ENCODE measurements at places on chromosomes 6 and 20.
A peak's percentile ranks its signal among the peaks of the same experiment; 100 is the strongest.

GRCh38 chr6:141701732-141702131 lies 431.0 kb upstream of the GJE1 start:
- no peak for DNase-seq

- DNase-seq = no peak
These were observed at the start of gene C6orf141 for GRCh38 chr6:49550492-49551077. Gene C6orf141 (plus strand): TSS chr6:49550668. CDS start chr6:49550793, 125 bp downstream.

GRCh38 chr6:149060300-149060984 lies 257.1 kb upstream of the TAB2 start:
- DNase-seq = no peak

- DNase-seq = no peak
These were observed 17.8 kb upstream of the HMGN4 start for GRCh38 chr6:26520237-26520849.

DNA sequence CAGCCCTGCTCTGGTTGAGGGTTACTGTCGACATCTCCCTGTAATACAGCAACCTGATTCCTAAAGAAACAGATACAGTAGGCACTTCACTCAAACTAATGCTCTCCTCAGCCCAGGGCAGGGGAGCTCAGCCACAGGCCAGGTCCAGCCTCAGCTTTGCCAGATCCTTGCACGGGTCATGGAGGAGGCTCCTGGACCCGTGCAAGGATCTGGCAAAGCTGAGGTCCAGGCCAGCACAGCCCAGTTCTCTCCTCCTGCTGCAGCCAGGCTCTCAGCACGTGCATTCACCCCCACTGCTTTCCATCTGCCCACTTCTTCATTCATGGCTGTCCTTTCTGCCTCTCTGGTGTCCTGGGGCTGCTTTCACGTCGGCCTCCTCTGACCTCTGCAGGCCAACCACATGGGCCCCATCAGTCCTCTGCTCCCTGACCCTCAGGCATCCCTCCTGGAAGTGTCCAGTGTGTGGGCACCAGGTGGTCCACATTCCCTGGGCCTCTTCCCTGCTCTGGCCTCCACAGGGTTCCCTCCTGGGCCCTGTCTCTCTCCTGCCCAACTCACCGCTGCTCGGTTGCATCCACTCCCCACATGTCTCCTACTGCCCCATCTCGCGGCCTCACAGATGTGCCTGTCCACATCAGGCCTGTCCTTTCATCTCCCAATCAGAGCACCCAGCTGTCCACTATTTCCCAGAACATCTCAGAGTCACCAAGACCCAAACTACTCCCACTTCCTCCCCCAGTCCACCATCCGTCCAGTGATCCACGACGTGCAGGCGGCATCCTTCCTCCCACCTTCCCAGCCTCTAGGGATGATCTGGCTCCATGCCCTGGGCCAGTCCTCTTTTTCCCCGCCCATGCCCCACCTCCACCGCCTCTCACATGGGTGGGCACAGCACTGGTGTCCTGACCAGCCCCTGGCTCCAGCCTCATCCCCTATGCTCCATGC lies 11.8 kb upstream of the CD93 start:
- no peak for DNase-seq

DNA sequence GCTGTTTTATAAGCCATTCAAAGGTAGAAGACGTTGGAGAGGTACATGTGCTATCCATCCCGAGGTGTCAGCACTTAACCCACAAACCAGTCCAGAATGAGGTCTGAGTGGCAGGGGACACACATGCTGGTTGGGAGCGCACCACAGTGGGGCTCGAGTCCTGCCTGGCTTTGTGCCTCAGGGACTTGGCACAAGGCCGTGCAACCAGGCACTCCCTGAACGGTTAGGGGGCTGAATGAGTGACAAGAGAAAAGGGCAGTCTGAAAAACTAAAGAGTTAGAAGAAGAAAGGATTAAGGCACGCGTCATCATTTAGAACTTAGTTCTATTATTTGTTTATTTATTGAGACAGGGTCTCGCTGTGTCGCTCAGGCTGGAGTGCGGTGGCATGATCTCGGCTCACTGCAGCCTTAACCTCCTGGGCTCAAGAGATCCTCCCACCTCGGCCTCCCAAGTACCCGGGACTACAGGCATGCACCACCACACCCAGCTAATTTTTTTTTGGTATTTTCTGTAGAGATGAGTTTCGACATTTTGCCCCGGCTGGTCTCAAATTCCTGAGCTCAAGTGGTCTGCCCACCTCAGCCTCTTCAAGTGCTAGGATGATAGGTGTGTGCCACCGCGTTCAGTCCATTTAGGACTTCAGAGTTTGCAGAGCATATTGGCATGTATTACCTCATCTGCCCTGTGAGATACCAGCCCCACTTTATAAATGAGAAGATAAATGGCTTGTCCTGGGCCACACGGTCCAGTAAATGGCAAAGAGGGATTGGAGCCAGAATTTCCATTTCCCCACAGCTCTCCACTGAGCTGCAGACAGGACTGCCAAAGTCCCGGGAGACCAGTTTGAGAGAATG lies 47.4 kb upstream of the IRF4 start:
- DNase-seq = no peak

DNA sequence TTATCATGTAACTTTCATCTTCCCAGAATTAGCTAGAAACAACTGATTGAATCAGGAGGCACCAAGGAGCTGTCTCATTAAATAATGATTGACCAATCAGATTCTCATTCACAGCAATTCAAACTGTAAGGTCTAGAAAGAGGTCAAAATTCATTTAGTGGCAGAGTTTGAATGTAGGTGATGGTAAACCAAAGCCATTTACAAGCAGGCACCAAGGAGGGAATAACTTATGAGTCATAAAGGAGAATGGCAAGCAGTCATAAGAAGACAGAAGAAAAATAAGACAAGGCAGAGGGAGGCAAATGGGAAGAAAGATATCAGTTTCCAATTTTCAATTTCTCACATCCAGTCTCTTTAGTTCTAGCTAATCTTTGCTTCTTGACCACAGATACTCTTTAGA lies 52.9 kb upstream of the DEFB112 start:
- DNase-seq = no peak

GRCh38 chr6:168383062-168383854 lies 57.7 kb upstream of the SMOC2 start:
- DNase-seq = no peak

DNA sequence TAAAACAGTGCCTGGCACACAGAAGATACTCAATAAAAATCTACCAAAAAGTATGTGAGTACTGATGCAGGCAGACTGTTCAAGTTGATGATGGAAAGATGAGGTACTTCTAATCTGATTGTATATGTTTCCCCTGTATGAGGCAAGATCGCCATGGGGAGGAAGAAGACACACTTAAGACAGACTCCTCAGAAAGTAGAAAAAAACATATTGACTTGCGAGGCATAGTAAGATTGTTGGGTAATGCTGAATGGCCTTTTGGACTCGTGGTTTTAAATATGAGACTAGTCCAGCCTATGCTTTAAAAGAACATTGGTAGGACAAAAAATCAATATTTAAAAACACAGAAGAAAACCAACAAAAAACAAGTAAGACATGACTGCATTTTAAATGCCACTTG lies 72.6 kb downstream of the SHPRH start:
- DNase-seq = no peak

DNA sequence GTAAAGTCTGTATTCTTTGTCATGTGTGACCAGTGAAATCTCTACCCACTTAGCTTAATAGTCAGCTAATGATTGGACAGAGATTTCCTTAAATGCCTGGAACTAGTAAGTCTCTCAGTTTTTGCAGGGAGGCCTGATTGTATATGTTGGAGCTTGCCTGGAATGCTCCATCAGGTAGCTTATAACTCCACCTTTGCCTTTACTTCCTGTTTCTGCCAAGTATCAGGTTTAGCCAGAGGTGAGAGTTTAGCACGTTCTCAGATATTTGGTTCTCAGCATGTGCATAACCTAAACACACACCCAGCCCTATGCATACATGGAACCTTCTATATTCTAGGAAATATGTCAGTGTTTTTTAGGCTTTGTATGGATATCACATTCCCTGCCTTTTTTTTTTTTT lies 435.3 kb downstream of the CDKAL1 start:
- DNase-seq = no peak

- no peak for DNase-seq
These were observed 266.2 kb downstream of the UTRN start for GRCh38 chr6:144551339-144551738.

GRCh38 chr6:2433711-2434110 lies 188.3 kb upstream of the GMDS start:
- no peak for DNase-seq

- DNase-seq = no peak
These were observed 103.5 kb downstream of the JARID2 start for GRCh38 chr6:15349379-15349778.

GRCh38 chr20:1934721-1935573 lies 39.7 kb downstream of the SIRPA start:
- no peak for DNase-seq

DNA sequence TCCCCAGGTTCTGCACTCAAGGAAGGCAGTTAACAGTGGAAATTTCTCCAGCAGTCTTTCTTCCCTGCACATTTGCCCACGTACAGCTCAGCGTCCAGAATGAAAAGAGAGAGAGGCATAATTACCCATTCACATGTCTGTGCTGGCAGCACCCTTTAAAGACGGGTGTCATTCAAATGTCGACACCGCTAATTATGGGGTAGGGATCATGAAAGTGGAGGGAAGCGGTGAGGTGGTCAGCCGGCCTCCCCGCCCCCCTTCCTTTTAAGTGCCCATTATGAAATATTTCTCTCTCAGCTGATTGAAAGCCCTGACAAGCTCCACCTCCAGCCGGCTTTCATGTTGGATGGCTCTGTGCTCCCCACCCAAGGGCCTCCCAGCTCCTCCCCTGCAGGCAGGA lies 246.1 kb downstream of the BMP7 start:
- no peak for DNase-seq

DNA sequence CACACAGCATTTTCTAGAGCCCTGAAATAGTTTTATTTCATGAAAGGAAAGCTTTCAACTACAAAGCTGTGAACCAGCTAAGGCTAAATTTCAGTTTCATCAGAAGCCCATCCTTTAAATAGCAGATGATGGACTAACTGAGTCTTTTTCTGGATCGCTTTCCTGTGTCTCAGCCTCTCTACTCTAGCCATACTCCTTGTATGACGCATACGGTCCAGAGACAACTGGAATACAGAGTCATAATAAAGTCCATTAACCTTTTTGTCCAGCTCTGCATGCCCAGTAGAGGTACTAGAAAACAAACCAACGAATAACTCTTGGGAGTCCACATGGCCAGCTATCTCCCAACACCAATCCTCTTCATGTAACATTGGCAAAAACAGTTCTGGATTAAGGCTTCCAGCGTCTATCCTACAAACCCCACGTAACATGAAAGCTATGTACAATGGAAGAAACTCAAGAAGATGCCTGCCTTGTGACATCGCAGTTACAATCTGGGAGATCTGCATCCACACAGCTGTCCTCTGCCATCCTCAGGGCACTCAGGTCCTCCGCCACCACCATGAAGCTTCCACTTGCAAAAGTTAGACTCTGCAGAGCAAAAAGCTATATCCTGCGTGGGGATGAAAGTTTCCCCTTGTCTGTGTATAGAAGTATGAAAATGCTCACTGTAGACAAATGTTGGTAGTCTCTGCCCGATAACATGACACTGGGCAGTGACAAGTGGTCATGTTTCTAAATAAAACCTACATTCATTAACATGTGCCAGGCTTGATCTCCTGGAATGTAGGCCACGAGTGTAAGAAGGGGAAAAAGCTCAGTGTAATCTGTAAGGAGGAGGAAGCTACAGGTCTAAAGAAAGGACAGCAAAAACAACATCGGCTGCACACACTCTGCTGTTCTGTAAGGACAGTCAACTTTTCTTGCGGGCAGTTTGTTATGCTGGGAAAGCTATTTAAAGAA lies 360.4 kb downstream of the ESR1 start:
- no peak for DNase-seq

DNA sequence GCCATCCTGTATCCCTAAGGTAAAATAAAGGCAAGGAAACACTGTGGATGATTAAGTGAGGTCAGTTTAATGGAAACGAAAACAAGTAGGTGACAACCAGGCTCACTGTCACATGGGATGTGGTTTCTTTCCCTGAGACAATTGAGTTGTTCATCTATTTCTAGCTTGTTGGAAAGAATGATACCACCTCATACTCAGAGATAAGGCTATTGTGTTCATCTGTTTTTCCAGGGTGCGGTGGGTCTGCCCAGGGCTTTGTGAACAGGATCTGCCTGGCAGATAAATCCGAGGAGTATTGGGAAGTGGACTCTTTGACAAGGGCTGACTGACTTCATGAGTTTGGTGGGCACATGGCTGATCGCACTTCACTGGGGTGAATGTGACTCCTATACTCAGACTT lies 80.8 kb upstream of the TIAM2 start:
- no peak for DNase-seq

- DNase-seq = no peak
These were observed 29.5 kb downstream of the PXDC1 start for GRCh38 chr6:3721810-3722621.

GRCh38 chr6:141110481-141110880 lies 1022.2 kb upstream of the GJE1 start:
- no peak for DNase-seq

GRCh38 chr20:62606016-62606415 lies 36.3 kb upstream of the SLCO4A1 start:
- DNase-seq = no peak

DNA sequence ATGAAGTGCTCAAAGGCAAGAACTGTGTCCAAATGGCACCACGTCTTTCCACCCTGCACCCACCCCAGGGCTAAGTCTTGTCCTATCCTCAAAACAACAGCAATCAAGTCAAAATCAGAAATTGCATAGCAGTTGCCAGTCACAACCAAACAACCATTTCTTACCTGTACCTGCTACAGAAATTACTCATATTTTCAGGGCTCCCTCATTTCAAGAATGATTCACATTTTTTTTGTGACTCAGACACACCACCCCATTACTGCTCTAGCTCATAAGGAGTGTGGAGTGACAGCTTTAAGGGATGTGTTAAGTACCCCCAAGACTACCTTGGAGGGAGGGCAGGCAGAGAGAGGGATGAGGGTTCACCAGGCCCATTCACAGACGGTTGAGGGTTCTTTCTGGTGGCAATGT lies 111.7 kb downstream of the TRERF1 start:
- DNase-seq = no peak

- no peak for DNase-seq
These were observed 47.4 kb downstream of the ADNP start for GRCh38 chr20:50883856-50884255.

GRCh38 chr6:10954590-10955010 lies 67.7 kb downstream of the SYCP2L start:
- DNase-seq = peak; percentile 50

- DNase-seq = no peak
These were observed 159.3 kb downstream of the CD83 start for GRCh38 chr6:14276667-14277404.

GRCh38 chr6:88588938-88589337 lies 374.5 kb downstream of the RNGTT start:
- no peak for DNase-seq

GRCh38 chr6:13357551-13358075 lies 29.3 kb upstream of the TBC1D7 start:
- DNase-seq = no peak
